Body of pancreas (tissue), 4 donors: ENCODE measurements at places on chromosomes 12 and 14. TPM values are rescaled to one million over a fixed set of nuclear protein-coding genes. Genes with fewer than 3 reads are reported as not detected.
A peak's percentile ranks its signal among the peaks of the same experiment; 100 is the strongest.

MON2 gene
- total RNA-seq = 129 TPM

ARHGEF25 gene
- 10.9 TPM for total RNA-seq

EAPP gene
- total RNA-seq = 11.9 TPM

DNA sequence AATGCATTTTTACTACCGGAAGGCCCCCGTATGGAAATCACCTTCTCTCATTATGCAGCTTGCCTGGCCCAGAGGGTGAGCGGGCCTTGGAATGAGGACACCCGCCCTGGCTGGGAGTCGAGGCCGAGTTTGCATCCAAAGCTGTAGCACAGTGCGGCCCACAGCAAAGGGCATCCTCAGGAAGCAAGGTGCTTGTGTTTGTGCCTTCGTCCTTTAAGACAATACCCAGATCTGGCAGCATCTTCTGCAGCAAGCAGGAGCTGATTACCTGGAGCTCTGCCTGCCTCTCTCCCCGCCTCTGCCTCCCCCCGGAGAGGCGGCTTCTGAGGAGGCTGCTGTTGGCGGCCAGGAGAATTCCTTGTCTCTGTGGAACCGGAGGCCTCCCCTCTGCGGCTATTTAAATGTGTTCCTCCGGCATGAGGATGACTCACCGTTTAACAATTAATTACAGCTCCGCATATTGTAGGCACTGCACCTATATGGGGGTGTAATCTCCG is 145.3 kb downstream of the CACNA1C start:
- no peaks in the 10 kb centered on the region for H3K4me1 ChIP-seq
- H3K27ac ChIP-seq = no peak overlapping the region
- no peak for DNase-seq
- H3K4me3 ChIP-seq = no peak overlapping the region

- DNase-seq = peak; percentile 30
- H3K27ac ChIP-seq = peak overlapping the region; percentile 71
- no peaks in the 10 kb centered on the region for H3K27me3 ChIP-seq
- no peaks in the 10 kb centered on the region for H3K36me3 ChIP-seq
- no peak overlapping the region for H3K4me3 ChIP-seq
Observed at GRCh38 chr12:113097716-113098440, 37.7 kb downstream of the RASAL1 start.

- H3K27me3 ChIP-seq = no peaks in the 10 kb centered on the region
- H3K36me3 ChIP-seq = no peaks in the 10 kb centered on the region
- no peak for DNase-seq
Observed at GRCh38 chr14:89708982-89709625, 245.4 kb downstream of the EFCAB11 start.

DNA sequence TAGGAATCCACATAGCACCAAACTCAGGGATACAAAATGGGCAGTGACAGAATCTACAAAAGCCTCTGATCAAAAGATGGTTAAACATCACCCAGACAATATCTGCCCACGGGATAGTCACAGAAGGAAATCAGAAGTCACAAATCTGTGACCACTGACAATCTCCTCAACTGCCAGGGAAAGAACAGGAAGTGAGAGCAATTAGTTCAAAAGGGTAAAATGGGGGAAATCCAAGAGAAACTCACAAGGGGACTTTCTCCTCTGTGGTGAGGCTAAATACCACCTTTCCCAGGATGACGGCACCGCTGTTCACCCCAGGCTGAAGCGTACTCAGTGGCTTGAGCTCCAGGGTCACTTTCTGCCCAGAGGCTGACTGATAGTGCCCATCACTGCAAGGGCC is 10.7 kb downstream of the TTC5 start:
- no peaks in the 10 kb centered on the region for H3K4me1 ChIP-seq
- no peak for DNase-seq
- H3K36me3 ChIP-seq = peaks cover 36% of the 10 kb centered on the region

GRCh38 chr12:98156697-98157096 is 358.7 kb upstream of the TMPO start:
- H3K36me3 ChIP-seq = no peaks in the 10 kb centered on the region
- no peaks in the 10 kb centered on the region for H3K27me3 ChIP-seq
- H3K4me3 ChIP-seq = no peak overlapping the region
- H3K27ac ChIP-seq = no peak overlapping the region
- no peak for DNase-seq

GRCh38 chr12:50338920-50339645 is 55.8 kb upstream of the LIMA1 start:
- H3K36me3 ChIP-seq = no peaks in the 10 kb centered on the region
- no peaks in the 10 kb centered on the region for H3K27me3 ChIP-seq
- no peak overlapping the region for H3K27ac ChIP-seq
- H3K4me1 ChIP-seq = no peaks in the 10 kb centered on the region

GRCh38 chr12:113386866-113387566 is 16.7 kb downstream of the SDS start:
- DNase-seq = no peak
- H3K4me1 ChIP-seq = no peaks in the 10 kb centered on the region
- no peak overlapping the region for H3K27ac ChIP-seq
- H3K36me3 ChIP-seq = peaks cover 17% of the 10 kb centered on the region
- H3K4me3 ChIP-seq = no peak overlapping the region
- H3K27me3 ChIP-seq = no peaks in the 10 kb centered on the region

- H3K4me1 ChIP-seq = no peaks in the 10 kb centered on the region
- no peaks in the 10 kb centered on the region for H3K36me3 ChIP-seq
- no peak for DNase-seq
- H3K27ac ChIP-seq = no peak overlapping the region
- no peaks in the 10 kb centered on the region for H3K27me3 ChIP-seq
Observed at GRCh38 chr14:35961697-35962274, 135.6 kb downstream of the BRMS1L start.
